ENCODE measurements at places on chromosomes 2 and 18.

- no peak overlapping the region for H3K4me3 ChIP-seq
- H3K27me3 ChIP-seq, result no peaks in the 10 kb centered on the region
- H3K4me1 ChIP-seq, result no peaks in the 10 kb centered on the region
- no peak overlapping the region for H3K27ac ChIP-seq
- no peak for DNase-seq
These were observed 30.8 kb downstream of the CCDC150 start for GRCh38 chr2:196670342-196670741.

GRCh38 chr18:56632070-56633022 lies 6.0 kb downstream of the TXNL1 start:
- H3K4me3 ChIP-seq, result no peak overlapping the region
- no peak overlapping the region for H3K27ac ChIP-seq
- H3K27me3 ChIP-seq, result no peaks in the 10 kb centered on the region
- H3K4me1 ChIP-seq, result peaks cover 3% of the 10 kb centered on the region

- no peak for DNase-seq
- H3K27ac ChIP-seq, result no peak overlapping the region
- H3K4me3 ChIP-seq, result peak overlapping the region; percentile 35
These were observed 12.2 kb downstream of the TM4SF20 start for GRCh38 chr2:227366769-227367426.

- DNase-seq, result no peak
- H3K36me3 ChIP-seq, result peaks cover 29% of the 10 kb centered on the region
- no peaks in the 10 kb centered on the region for H3K4me1 ChIP-seq
- H3K27ac ChIP-seq, result no peak overlapping the region
- H3K4me3 ChIP-seq, result no peak overlapping the region
- H3K27me3 ChIP-seq, result no peaks in the 10 kb centered on the region
These were observed 22.2 kb downstream of the ZSCAN30 start for GRCh38 chr18:35267809-35268208.

DNA sequence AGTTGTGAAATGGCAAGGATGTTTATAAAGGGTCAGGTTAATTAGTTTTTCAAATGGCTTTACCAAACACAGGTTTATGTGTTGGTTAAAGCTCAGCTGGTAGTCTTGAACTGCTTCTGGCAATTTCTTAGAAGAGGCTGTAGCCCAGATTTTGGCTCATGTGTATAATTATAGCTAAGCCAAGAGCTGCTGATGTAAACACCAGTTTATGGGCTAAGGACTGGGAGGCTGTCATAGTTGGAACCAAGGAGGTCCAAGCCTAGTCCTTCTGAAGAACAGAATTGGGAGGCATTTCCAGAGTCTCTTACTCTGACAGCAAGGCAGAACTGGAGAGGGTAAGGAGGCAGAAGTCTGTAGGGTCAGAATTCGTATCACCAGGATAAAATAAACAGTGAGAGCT lies 25.4 kb downstream of the UBE2E3 start:
- no peaks in the 10 kb centered on the region for H3K4me1 ChIP-seq
- H3K36me3 ChIP-seq, result no peaks in the 10 kb centered on the region
- DNase-seq, result no peak
- no peak overlapping the region for H3K4me3 ChIP-seq
- H3K27ac ChIP-seq, result no peak overlapping the region

DNA sequence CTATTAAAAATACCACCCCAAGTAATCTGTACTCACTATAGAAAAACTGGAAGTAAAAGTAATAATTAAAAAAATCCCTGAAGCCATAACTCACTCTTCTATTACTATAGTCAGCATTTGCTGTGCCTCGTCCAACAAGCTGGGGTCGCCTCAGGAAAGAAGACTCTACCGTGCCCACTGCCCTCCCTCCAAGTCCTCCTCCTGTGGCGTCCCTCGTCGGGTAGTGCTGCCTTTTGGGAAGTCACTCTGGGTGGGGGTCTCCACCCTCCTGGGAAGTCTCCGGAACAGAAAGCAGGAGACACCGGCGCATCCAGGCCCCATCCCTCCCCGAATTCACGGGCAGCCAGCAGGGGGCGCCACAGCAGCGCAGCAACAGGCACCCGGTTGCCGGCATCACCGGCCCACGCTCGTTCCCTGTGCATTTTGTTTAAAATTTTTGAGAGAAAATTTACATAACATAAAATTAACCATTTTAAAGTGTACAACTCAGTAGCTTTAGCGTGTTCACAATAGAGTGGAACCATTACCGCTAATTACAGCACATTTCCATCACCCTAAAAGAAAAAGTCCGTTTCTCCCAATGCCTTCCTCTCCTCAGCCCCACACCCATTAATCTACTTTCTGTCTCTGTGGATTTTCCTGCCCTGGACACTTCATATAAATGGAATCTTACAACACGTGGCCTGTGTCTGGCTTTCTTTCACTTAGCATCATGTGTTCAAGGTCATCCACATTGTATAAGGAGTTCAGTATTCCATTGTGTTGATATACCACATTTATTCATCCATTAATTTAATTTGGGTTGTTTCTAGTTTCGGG lies 62.2 kb downstream of the ADNP2 start:
- no peak overlapping the region for H3K27ac ChIP-seq
- no peaks in the 10 kb centered on the region for H3K36me3 ChIP-seq
- no peak overlapping the region for H3K4me3 ChIP-seq
- H3K4me1 ChIP-seq, result peaks cover 12% of the 10 kb centered on the region
- DNase-seq, result peak; percentile 83

GRCh38 chr2:652881-653480 lies 24.2 kb downstream of the TMEM18 start:
- no peaks in the 10 kb centered on the region for H3K36me3 ChIP-seq
- H3K27me3 ChIP-seq, result peaks cover 19% of the 10 kb centered on the region
- H3K4me3 ChIP-seq, result no peak overlapping the region

DNA sequence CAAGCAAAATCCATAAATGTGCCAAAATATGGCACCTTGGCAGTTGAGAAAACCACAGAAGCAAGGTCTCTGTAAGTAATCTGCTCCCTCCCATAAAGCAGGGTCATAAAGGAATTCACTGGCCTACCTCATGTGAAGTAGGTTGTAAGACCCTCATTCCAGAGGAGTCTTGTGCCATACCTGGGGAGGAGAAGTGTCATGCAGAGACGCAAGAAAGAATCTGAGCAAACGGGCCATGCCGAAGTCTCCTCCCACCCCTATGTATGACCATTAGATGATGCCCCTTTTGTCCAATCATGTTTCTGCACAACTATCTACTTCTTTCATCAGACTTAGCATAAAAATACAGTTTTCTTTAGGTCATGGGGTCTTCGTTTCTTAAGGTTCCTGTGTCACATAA lies 14.6 kb downstream of the NMUR1 start:
- no peaks in the 10 kb centered on the region for H3K4me1 ChIP-seq
- no peaks in the 10 kb centered on the region for H3K36me3 ChIP-seq
- H3K27me3 ChIP-seq, result peaks cover 10% of the 10 kb centered on the region
- DNase-seq, result no peak

GRCh38 chr2:172938713-172939375 lies 136.8 kb upstream of the MAP3K20 start:
- no peak overlapping the region for H3K27ac ChIP-seq
- H3K4me3 ChIP-seq, result no peak overlapping the region
- DNase-seq, result no peak
- no peaks in the 10 kb centered on the region for H3K36me3 ChIP-seq
- H3K27me3 ChIP-seq, result no peaks in the 10 kb centered on the region

DNA sequence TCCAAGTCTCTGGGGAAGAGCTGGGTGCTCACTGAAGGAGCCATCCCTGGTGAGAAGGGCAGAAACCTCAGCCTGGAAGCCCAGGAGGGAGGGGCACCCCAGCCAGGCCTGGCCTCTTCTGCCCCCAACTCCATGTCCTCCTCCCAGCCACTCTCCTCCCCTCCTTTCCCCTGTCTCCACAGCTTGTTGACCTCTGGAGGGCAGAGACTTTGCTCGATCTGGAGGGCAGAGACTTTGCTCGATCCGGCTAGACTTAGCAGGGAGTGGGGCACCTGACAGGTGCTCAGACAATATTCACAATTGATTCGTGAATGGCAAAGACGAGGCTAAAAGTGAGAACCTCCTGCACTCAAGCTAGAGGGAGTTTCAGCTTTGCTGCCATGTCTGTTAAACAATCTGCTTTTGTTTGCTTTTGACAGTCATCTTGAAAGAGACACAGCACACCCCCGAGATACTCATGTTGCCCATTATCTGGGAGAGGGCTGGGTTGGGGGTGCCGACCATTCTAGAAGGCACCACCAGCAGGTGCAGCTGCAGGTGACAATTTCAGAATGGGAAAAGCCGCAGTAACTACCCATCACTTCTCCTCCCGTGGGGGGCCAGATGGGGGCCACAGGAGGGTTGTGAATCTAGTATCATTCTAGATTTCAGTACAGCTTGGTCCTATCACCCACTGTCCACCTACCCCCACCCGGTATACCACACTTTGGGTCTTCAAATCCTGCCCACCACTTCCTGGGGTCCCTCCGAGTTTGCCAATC lies 54.8 kb downstream of the DNMT3A start:
- H3K36me3 ChIP-seq, result peaks cover 28% of the 10 kb centered on the region
- H3K27me3 ChIP-seq, result no peaks in the 10 kb centered on the region
- DNase-seq, result no peak
- H3K4me3 ChIP-seq, result no peak overlapping the region
- peaks cover 13% of the 10 kb centered on the region for H3K4me1 ChIP-seq

DNA sequence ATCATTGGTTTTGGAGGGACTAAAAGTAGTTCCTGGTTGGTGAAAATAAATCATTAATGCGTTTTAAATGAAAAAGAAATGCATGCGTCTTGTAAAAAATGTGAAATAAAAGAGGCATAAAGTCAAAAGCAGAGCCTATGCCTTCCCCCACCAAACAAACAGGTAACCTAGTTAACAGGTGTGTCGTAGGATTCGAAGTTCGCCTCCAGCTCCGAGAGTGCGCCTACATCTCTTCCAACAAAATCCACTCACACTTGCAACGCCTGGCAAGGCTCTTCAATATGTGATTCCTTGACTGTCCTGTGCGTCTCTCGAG lies 677 bp upstream of the SMAD4 start:
- H3K27me3 ChIP-seq, result no peaks in the 10 kb centered on the region
- peaks cover 6% of the 10 kb centered on the region for H3K36me3 ChIP-seq
- peak overlapping the region; percentile 87 for H3K4me3 ChIP-seq

DNA sequence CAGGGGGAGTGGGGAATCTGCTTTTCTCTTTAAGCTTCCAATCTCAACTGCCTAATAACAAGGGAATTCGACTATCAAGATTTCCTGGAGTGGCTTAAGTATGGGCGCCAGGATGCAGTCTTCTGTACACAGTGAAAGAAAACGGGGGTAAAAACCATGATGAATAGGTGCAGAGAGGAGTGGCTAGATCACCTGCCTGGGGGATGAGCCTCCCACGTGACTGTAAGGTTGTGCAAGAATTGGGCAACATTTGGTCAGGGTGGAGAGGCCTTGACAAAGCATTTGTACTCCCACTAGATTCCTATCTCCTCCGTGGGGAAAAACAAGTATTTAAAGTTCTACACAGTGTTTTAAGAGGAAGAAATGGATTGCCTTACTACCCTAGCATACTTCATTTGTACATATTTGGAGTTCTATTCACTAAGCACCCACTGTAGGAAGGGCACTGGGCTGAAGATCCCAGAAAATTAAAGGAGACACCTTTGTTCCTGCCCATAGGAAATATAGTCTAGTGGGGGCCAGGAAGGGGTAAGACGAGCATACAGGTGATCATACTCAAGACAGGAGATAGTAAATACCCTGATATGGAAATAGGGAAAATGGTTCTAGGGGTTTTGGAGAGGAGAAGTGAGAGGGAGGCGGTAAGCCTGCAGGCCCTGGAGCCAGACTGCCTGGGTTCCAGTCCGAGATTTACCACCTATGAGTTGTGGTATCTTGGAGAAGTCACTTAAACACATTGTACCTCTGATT lies 29.2 kb downstream of the EPAS1 start:
- no peaks in the 10 kb centered on the region for H3K27me3 ChIP-seq
- DNase-seq, result no peak
- H3K27ac ChIP-seq, result no peak overlapping the region
- peaks cover 19% of the 10 kb centered on the region for H3K4me1 ChIP-seq

DNA sequence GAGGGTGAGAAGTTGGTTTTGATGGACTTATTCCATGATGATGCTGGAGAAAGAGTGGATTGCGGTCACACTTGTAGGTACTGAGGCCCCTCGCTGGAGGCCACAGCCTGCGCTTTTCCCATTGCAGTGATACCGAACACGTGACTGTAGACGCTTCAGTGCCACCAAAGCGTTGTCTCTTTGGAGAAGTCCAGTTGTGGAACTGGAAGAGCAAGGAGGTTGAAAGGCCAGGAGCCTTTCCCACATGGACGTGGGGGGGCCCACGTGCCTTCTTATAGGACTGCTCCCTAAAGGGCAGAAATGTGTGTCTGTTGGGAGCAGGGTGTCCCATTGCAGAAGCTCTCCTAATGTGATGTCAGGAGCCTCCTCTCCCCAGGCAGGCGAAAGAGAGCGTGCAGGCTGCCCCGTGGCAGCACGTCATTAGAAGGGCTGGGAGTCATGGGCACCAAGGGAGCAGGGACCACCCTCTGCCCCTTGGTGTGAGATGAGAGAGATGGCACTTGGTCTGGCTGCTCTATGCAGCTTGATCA lies 31.5 kb downstream of the LPIN1 start:
- peaks cover 88% of the 10 kb centered on the region for H3K36me3 ChIP-seq
- H3K27ac ChIP-seq, result no peak overlapping the region
- no peak overlapping the region for H3K4me3 ChIP-seq
- no peak for DNase-seq

- H3K27me3 ChIP-seq, result no peaks in the 10 kb centered on the region
- H3K36me3 ChIP-seq, result peaks cover 7% of the 10 kb centered on the region
- H3K4me1 ChIP-seq, result peaks cover 3% of the 10 kb centered on the region
- peak overlapping the region; percentile 78 for H3K4me3 ChIP-seq
- H3K27ac ChIP-seq, result peak overlapping the region; percentile 60
- no peak for DNase-seq
These were observed 1.4 kb upstream of the FAM168B start for GRCh38 chr2:131094463-131095281.

GRCh38 chr18:34221971-34222306 lies 2.8 kb downstream of the NOL4 start:
- peaks cover 23% of the 10 kb centered on the region for H3K4me1 ChIP-seq
- DNase-seq, result no peak
- no peaks in the 10 kb centered on the region for H3K36me3 ChIP-seq

GRCh38 chr18:14768241-14768640 lies 20.3 kb downstream of the ANKRD30B start:
- H3K36me3 ChIP-seq, result no peaks in the 10 kb centered on the region
- no peaks in the 10 kb centered on the region for H3K27me3 ChIP-seq
- DNase-seq, result no peak
- H3K4me3 ChIP-seq, result no peak overlapping the region

- no peak overlapping the region for H3K27ac ChIP-seq
- H3K36me3 ChIP-seq, result no peaks in the 10 kb centered on the region
- no peaks in the 10 kb centered on the region for H3K27me3 ChIP-seq
- H3K4me1 ChIP-seq, result no peaks in the 10 kb centered on the region
These were observed 31.5 kb upstream of the NFE2L2 start for GRCh38 chr2:177296040-177296439.

DNA sequence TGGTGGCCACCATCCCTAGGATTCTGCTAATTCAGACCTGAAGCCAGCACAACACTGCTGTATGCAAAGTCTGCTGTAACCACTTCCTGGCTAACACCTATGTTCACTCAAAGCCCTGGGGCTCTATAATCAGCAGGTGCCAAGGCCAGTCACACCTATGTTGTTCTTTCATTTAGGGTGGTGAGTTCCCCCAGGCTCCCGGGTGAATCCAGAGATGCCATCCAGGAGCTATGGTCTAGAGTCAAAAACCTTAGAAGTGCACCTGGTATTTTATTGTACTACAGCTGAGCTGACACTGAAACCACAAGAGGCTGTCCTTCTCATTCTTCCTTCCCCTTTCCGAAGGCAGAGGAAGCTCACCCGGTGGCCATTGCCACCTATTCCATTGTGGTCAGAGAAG lies 46.2 kb upstream of the CCDC141 start:
- H3K4me3 ChIP-seq, result no peak overlapping the region
- no peak overlapping the region for H3K27ac ChIP-seq
- H3K27me3 ChIP-seq, result no peaks in the 10 kb centered on the region
- no peak for DNase-seq
- no peaks in the 10 kb centered on the region for H3K4me1 ChIP-seq
- no peaks in the 10 kb centered on the region for H3K36me3 ChIP-seq
